ENCODE measurements at places on chromosomes 6 and 20.

GRCh38 chr20:14634665-14635064 lies 297.3 kb upstream of the FLRT3 start:
- DNase-seq, result no peak

DNA sequence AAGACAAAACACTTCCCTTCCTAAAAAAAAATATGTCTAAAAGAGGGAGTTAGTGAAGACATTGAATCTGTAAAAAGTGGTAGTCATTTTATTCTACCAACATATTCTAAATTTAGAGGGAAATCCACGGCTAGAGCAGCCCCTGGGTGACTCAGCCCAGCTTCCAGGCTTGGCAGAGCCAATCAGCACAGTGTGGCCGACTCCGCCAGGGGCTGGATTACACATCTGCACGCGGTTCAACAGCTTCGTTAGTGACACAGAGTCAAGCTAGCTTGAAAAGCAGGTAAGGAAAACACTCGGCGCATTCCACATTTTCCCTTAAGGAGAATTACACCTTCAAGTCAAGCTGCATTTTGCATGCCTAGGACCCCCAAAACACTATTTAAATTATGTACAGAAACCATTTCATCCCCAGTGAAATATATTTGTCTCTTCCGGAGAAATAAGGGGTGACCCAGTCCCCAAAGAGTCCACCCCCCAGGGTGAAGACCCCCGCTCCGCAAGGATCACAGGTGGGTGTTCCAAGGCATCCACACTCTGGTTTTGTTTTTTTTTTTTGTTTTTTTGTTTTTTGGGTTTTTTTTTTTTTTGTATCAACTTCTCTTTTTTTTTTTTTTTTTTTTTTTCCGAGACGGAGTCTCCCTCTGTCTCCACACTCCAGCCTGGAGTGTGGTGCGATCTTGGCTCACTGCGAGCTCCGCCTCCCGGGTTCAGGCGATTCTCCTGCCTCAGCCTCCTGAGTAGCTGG lies 58.4 kb upstream of the ARID1B start:
- DNase-seq, result no peak

- DNase-seq, result no peak
Observed at GRCh38 chr6:94270091-94270948, 851.0 kb upstream of the EPHA7 start.

GRCh38 chr6:132927713-132928112 lies 113.3 kb downstream of the RPS12 start:
- no peak for DNase-seq

DNA sequence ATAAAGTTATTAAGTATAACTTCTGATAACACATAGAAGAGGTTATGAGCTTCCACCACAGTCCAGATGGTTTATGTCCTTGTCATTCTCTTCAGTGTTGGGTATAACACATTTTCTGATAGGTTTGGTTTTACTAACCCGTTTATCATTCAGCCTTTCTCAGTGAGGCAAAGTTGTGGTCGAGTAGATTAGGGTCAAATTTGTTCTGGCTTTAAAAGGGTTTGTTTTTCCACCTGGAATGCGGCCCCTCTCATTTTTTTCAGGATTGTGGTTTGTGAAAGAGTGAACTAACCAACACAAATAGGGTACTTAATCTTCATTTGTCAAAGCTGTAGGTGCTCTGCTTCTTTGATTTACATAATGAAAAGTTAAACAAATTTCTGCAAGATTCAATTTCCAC lies 204.2 kb upstream of the ASCC3 start:
- DNase-seq, result no peak
